ENCODE measurements at places on chromosomes 3 and 15. TPM values are rescaled to one million over a fixed set of nuclear protein-coding genes. Genes with fewer than 3 reads are reported as not detected.

GRCh38 chr3:131744765-131745164, 242.0 kb upstream of the MRPL3 start:
- DNase-seq, result no peak

- no peak for DNase-seq
Observed at GRCh38 chr3:36864180-36865053, 80.4 kb downstream of the TRANK1 start.

DNA sequence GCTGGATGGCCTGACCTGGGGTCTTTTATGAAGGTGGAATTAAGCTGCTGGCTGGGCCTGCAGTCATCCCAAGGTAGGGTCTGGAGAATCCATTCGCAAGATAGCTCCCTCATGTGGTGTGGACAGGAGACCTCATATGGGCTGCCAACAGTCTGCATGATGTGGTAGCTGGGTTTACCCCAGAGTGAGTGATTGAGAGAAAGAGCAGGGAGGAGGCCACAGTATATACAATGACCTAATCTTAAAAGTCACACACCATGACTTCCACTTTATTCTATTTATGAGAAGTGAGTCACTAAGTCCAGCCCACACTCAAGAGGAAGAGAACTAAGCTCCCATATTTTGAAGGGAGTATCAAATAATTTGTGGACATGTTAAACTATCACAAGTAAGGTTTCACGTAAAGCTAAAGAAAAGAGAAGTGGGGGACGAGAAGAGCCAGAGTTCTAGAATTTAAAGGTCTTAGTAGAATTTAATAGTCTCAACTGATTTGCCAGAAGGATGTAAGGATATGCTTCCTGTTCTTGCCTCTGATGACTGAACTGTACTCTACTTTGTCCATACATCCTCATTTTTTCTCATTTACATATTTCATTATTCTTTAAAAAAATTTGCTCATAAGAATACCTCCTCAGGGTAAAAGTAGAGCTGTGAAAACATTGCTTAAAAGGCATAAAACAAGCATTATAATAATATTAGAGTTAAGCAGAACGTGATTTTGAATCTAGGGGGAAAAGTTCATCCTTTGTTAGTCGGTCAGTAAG, 184.4 kb downstream of the PEX5L start:
- no peak for DNase-seq

DNA sequence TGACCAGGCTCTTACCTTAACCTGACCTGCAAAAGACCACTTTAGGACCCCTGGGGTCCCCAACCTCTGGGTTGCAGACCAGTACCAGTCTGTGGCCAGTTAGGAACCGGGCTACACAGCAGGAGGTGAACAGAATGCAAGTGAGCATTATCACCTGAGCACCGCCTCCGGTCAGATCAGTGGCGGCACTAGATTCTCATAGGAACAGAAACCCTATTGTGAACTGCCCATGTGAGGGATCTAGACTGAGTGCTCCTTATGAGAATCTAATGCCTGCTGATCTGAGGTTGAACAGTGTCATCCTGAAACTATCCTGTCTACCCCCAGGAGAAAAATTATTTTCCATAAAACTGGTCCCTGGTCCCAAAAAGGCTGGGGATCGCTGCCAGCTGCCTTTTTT, 20.3 kb downstream of the CHP1 start:
- DNase-seq, result no peak

GRCh38 chr15:74580538-74581350, 34.9 kb upstream of the CLK3 start:
- DNase-seq, result no peak

DNA sequence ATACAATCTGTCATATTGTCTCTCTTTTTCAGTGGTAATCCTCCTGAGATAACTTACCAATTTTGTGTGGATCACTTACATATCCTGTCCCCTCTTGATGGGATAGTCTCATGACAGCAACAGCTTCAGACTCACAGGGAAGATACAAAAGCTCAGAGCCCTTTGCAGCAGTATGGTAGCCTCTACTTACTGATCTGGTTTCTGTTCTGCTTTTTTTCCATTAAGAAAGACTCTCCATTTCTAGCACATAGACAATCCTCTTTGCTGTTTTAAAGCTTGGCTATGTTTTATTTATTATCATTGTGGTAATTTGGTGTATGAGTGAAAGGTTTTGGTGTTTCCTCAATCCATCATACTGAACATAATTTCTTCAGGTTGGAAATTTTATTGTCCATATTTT, 25.4 kb upstream of the SOX14 start:
- no peak for DNase-seq

DNA sequence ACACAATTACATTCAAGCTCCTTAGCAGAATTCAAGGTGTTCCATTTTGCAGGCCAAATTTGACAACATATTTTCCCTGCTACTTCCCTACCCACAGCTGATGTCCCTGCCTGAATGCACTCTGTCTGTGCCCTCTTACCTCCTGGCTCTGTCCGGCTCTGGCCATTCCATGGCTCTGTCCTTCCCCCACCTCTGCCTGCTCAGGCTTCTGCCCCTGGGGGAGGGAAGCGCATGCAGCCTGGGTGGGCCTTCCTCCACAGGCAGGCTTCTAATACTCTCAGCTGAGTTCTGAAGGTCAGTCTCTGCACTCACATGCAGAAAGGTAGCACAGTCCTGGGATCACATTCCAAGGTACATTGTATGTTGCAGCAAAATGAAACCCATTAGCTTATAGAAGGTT, 113.6 kb upstream of the CACNA2D3 start:
- no peak for DNase-seq

Gene GABRB3
- total RNA-seq, result 4.8 TPM

Gene DNAJC17
- total RNA-seq, result 17.3 TPM

DNA sequence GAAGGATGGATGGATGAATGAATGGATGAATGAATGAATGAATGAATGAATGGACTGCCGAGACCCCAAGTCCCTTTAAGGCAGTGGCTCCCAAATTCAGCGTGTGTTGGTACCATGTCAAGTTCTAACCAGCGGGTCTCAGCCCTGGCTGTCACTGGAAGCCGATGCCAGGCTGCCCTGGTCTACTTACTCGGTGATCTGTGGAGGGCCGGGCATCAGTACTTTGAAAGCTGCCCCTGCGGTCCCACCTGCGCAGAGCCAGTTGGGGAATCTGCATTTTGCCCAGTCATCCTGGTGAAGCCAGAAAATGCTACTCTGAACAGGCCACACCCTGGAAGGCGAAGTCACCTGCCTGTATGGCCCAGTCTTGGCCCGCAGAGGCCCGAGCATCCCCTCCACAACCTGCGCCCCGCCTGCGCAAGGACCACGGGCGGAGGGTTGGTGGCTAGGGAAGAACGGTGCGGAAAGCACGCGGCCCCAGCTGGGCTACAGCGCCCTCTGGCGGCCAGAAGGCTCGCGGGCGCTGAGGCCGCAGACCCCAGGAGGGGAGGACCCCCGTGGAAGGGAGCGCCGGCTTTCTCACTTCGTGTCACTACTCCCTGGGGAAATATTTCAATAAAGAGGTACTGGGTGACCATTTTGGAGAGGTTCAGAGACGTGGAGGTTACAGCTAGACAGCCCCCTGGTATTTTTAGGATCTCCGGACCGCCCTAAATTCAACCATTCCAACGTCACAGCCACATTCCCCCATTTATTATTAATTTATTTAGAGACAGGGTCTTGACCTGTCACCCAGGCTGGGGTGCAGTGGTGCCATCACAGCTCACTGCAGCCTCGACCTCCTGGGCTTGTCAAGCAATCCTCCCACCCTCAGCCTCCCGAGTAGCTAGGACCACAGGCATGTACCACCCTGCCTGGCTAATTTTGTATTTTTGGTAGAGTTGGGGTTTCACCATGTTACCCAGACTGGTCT, 34.9 kb downstream of the PRKCD start:
- DNase-seq, result peak; percentile 70

DNA sequence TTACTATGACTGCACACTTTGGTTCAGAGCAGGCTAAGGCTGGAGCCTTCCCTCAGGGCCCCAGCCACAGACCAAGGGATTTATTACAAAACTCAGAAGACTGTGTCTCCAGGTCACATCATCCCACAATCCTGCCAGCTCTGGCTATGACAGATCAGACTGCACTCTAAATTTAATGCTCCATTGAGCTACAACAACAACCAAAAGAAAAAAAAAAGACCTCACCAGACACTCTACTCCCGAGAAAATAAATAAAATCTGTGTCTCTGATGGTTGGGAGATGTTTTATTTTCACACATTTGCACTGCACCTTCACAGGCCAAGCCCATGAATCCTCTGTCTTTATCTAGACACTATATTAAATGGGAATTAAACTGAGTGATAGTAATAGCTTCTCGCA, 50.8 kb upstream of the CTNNB1 start:
- DNase-seq, result no peak

GRCh38 chr3:5633960-5634359, 446.5 kb downstream of the EDEM1 start:
- DNase-seq, result no peak

GRCh38 chr3:123412811-123413604, 35.9 kb downstream of the ADCY5 start:
- peak; percentile 78 for DNase-seq

- DNase-seq, result no peak
Observed at GRCh38 chr3:128554100-128554464, 61.1 kb upstream of the GATA2 start.

GRCh38 chr3:181930105-181930504, 218.4 kb downstream of the SOX2 start:
- no peak for DNase-seq

DNA sequence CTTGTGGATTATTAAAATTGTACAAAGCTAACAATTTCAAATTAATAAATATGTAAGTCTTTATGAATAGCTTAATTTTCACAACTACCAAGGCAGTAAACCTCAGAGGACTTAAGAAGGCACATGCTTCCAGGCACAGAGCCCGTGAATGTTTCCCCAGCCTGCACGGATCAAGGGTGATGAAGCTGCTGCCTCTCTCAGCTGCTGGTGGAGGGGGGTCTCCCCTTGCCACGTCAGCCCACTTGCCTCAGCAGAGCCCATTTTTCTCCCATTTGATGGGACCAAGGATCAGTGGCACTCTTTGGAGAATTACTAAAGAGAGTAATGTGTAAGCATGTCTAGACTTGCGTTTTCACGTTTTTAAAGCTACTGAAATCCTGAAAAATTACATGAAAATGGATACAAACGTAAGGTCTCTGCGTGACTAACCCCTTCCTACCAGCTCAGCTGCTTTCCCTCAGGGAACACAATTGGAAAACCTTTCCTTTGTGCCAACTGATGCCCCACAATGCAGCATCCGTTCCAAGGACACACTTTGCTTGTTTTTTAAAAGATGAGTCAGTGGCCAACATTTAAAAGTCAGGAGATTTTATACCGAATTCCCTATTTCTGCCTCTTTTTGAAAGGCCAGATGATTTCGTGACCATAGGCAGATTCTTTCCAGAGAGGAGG, 494.1 kb downstream of the GABRG3 start:
- peak; percentile 32 for DNase-seq

DNA sequence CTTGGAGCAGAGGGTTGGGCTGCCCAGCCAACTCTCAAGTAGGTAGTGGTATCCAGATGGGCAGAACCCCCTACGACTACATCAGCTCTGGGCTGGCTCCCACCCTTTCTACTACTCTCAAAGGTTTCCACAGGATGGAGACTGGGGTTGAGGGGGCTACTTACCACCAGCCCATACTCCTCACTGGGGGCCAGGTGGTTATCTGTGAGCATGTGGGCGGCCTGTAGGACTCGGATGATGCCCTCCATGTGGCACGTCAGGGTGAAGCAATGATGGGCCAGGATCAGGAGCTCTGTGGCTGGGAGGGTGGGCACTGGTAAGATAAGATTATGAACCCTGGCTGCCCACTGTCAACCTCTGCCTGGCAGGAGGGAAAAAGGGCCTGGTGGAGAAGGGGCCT, 33.4 kb downstream of the EIF3J start:
- no peak for DNase-seq

Gene WWTR1
- total RNA-seq, result 93.9 TPM

GRCh38 chr3:61937477-61937876, 376.1 kb downstream of the PTPRG start:
- DNase-seq, result no peak

- no peak for DNase-seq
Observed at GRCh38 chr3:9730657-9731205, 804 bp upstream of the BRPF1 start.

- DNase-seq, result peak; percentile 66
Observed at GRCh38 chr15:26260517-26261133, 397.5 kb upstream of the ATP10A start.

Gene FBXO40
- 12.7 TPM for total RNA-seq

- DNase-seq, result no peak
Observed at GRCh38 chr15:77749236-77749997, 116.7 kb upstream of the LINGO1 start.

DNA sequence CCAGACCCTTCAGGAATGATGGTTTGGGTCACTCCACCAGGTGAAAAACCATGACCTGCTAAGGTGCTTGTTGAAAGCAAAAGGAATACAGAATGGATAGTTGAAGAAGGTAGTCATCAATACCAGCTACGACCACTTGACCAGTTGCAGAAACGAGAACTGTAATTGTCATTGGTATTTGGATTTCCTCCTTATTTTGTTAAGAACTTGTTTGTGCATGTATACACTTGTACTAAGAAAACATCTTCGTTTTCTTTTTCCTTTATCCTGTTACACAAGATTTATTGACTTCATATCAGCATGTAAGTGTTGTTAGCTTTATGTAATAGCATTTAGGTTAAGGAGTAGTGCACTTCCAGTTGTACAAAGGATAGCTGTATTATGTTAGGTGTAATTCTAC, 261.8 kb downstream of the MCTP2 start:
- DNase-seq, result no peak

Gene ATP13A4
- 32.7 TPM for total RNA-seq

DNA sequence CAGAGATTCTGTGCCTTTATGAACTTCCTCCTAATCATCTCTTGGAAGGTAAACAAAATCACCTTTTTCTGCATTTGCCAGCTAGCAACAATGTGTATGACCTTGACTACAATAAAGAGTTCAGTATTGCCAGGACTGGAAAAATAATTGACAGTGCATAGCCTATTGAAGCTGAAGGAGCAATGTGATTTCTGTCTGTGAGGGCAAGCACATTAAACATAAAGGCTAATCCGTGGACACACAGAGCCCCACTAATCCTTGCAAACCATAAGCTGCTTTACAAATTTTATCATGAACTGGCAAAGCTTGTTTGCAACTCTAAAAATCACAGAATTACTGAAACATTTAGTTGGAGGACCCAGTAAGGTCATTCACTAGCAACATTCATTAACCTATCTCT, 563.8 kb downstream of the PYDC2 start:
- DNase-seq, result no peak

GRCh38 chr3:151135541-151136337, 50.3 kb downstream of the MED12L start:
- no peak for DNase-seq

DNA sequence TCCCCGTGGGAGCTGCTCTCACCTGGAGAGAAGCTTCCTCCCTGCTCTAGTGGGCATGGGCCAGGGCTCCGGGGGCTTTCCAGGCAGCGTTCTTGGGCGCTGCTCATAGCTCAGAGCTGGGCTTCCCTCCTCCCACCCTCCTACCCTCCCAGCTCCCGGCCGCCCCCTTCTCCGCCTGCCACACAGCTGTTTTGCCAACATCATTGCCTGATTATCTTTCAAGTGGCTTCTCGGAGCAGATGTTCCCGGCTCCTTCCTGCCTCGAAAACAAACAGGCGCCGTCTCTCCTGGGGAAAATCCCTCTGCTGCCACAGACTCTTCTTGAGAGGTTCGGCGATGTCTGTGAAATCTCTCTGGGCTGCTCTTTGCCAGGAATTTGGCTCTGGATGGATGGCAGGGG, 195.6 kb downstream of the RPLP1 start:
- peak; percentile 92 for DNase-seq

Gene CAND2
- total RNA-seq, result 58.5 TPM
